ENCODE measurements at places on chromosomes 1 and 21.
A peak's percentile ranks its signal among the peaks of the same experiment; 100 is the strongest.

- DNase-seq: peak; percentile 54
Observed at GRCh38 chr1:67850151-67850551, 16.9 kb upstream of the GNG12 start.

- DNase-seq: no peak
Observed at GRCh38 chr1:37124501-37124900, 90.2 kb upstream of the GRIK3 start.

GRCh38 chr1:155241069-155241679, 14.1 kb downstream of the ENTREP3 start:
- peak; percentile 66 for DNase-seq

DNA sequence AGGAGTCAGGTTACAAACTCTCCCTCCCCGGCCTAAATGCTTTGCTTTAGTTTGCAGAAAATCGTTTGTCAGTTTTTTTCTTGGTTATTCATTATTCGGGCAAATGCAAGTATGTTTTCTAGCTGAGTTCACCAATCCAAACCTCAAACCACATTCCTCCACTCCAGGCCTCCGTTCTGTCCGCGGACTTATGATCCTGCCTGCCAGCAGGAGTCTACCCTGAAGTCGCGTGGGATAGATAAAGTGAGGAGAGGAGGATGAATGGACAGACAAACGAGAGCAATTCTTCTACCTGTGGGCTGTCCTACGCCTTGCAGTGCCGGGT, 1.3 kb downstream of the ADAMTS1 start:
- DNase-seq: no peak

DNA sequence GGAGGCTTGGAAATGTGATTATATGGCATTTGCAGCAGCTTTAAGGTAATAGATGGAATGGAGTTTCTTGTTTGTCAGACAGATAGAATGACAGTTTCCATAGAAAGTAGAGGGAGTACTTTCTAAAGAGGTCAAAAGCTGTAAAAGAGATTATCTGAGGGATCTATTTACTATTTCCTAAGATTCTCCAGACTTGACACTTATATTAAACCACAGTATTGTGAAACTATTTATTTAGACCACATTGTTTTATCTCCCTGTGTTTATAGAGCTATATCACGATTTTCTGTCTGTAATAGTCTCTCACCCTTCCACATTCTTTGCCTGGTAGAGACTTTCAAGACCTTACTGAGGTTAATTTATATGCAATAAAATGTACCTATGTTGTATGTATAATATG, 66.7 kb downstream of the MAN1A2 start:
- DNase-seq: no peak

DNA sequence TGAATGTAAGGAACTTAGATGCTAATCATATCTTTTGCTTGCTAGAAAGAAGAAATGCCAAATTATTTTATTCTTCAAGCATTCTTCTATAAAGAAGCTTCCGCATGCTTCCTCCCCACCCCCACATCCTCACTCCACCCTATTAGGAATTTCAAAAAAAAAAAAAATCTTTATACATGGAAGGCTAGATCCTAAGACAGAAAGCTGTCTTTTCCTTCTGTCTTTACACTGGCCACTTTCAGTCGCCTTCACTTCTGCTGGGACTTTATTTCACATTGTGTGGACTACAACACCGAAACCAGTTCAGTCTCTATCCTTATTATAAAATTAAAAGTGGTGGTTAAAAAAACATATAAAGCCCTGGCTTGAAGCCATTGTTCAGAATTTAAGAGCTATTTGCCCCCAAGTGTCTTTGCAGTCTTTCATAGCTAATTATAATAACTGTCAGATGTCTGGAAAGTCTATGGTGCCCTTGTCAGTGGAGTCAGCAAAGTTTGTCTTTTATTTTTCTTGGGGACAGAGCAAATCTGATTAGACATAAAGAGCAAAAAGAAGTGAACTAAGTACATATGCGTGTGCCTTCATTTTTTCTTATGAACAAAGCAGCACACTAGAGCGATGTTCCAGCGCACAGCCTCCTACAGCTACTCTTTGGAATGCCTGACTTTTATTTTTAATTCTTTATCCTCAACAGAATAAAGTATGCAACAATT, 297.7 kb downstream of the PTPRC start:
- DNase-seq: no peak

- no peak for DNase-seq
Observed at GRCh38 chr1:11595285-11595684, 58.9 kb downstream of the FBXO2 start.

Data from COR-L47 (cell line).